M059J (cell line): ENCODE measurements at places on chromosomes 12 and 14.
A peak's percentile ranks its signal among the peaks of the same experiment; 100 is the strongest.

DNA sequence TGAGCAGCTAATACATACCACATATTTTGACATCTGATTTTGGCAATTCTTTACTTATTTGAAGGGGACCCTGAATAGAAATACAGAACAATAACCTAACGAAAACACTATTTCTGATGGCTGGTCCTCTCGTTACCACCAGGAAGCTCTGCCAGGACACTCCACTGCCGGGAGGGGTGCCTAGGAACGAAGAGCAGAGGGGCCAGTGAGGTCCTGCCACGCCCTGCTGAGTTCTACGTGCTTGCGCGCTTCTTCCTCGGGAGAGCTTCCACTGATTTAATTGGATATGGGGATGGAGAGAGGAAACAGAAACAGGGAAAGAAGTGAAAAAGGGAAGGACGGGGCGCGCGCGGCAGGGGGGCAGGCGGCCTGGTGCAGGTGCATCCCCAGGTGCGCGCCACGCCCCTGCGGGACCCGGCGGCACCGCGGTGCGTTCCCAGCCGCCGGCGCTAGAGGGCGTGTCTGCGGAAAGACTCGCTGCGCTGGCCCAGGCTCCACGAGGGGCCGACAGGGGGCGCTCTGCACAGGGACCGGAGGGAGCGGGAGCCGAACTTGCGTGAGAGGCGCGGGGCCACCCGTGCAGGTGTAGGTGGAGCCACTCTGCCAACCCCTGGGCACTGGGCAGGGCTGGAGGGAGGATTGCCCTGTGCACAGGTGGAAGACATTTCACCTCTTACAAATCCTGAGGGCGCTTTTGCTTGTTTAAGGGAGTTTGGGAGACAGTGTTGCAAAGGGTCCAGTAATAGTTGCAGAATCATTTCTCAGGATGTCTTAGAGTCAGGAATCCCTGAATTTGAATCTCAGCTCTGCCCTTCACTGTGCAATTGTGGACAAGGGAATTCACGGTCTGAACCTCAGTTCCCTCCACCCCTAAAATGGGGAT is 986.3 kb upstream of the TMEM132C start:
- no peak for DNase-seq

GRCh38 chr12:122199484-122200355 is 3.8 kb upstream of the B3GNT4 start:
- no peak for DNase-seq

DNA sequence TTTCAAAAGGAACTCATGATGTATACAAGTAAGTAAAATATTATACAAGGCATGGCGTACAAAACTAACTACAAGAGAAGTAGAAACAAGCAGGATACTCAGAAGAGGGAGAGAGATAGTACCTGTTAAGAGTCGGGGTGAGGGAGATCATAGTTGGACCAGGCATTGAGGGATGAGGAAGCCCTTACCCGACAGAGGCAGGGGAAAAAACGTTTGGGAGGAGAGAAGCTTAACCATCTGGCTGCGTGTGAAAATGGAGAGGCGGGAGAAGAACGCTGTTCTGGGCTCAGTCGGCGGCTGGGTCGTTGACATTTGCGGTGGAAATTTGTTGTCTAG is 575 bp upstream of the FMNL3 start:
- no peak for DNase-seq

DNA sequence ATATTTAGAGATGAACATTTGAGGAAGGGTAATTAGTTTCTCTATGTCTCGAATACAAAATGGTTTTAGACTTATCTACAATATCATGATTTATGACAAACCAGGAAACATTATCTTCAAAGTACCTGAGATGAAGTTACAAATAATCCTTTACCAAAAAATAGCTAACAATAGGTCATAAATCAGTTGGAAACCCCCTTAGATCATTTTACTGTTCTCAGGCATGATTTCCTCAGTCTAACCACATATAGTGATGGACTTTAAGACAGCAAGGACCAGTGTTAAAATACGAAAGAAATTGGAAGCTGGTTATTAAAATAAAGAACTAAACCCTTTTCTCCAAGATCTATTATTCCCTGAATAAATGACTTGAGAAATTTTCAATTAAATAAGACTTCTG is 235.4 kb downstream of the RASSF9 start:
- no peak for DNase-seq

GRCh38 chr12:1995205-1995896 is 8.9 kb downstream of the DCP1B start:
- peak; percentile 62 for DNase-seq

DNA sequence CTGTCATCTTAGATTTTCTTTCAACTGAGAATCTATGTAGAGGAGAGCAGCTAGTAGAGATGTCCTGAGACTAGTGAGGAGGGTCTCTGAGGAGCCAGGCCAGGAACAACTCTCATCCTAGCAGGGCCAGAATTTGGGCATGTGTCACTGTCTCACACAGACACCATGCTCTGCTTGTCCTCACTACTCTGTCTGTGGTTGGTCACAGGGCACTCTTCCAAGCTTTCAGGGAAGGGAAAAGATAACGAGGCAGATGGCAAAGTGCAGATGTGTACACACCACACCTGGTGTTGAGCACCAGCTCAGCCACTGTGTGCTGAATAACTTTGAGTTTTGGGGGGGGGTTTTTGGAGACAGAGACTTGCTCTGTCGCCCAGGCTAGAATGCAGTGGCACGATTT is 2.5 kb downstream of the SSPN start:
- DNase-seq: peak; percentile 19

DNA sequence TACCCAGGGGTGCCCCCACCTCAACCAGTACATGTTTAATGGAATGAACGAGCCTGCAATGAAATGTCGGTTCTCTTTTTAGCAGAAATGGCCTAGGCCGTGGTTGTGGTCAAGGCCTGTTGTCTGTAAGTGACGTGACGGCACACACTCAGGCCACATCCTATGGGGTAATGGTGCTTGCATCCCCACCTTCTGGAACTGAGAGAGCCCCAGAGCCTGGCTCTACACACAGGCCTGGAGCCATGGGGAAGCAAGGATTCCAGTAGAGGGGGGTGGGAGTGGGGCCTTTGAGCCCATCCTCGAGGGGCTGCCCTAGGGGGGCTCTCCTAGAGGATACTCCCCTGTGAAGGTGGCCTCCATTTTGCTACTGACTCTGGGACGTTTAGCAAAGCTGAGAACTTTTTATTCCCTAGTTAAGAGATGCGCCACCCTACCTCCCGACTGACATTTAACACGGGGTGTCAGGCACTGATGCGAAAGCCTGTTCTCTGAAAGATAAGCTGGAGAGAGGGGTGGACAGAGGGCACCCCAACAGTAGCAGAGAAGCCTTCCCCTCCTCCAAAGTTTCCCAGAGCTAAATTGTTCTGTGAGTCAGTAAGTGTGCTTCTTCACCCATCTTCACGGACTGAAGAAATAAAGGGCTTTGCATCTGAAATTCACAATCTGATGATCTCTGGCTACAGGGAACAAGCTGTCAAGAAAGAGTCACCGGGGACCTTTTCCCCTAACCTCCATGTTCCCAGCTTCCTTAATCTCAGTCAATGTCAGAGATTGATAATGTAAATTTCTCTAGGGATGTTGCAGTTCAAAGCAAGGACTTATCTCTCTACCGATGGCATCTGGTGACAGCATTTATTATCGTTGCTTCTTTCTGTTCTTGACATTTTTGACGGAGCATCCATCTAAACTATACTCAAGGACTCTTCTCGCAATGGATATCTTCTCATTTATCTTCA is 6.8 kb downstream of the RIN3 start:
- no peak for DNase-seq

DNA sequence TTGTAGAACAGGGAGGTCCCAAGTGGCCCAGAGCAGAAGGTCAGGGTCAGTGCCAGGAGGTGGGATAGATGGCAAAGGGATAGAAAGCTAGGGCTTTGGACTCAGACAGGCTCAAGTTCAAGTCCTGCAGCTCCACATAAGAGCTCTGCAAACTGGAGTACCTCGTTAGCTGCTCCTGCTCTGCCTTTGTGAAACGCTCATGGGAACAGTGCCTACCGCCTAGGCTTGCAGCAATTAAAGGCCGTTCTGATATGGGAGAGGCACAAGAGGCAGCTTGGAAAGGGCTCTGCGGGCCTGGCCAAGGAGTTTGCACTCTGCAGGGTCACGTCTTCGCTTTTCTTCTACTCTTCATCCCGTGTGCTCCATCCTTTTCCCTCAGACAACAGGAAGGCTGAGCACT is 54.1 kb downstream of the MAP1LC3B2 start:
- DNase-seq: no peak

GRCh38 chr12:65907513-65907912 is 83.2 kb downstream of the HMGA2 start:
- no peak for DNase-seq

- no peak for DNase-seq
These were observed at the start of gene LMO3 for GRCh38 chr12:16606117-16606200. Gene LMO3, minus strand, starts transcription at chr12:16606162. Its CDS starts 5,302 bp downstream, at chr12:16600860.

GRCh38 chr12:21073822-21074460 is 57.1 kb upstream of the SLCO1B1 start:
- peak; percentile 96 for DNase-seq

DNA sequence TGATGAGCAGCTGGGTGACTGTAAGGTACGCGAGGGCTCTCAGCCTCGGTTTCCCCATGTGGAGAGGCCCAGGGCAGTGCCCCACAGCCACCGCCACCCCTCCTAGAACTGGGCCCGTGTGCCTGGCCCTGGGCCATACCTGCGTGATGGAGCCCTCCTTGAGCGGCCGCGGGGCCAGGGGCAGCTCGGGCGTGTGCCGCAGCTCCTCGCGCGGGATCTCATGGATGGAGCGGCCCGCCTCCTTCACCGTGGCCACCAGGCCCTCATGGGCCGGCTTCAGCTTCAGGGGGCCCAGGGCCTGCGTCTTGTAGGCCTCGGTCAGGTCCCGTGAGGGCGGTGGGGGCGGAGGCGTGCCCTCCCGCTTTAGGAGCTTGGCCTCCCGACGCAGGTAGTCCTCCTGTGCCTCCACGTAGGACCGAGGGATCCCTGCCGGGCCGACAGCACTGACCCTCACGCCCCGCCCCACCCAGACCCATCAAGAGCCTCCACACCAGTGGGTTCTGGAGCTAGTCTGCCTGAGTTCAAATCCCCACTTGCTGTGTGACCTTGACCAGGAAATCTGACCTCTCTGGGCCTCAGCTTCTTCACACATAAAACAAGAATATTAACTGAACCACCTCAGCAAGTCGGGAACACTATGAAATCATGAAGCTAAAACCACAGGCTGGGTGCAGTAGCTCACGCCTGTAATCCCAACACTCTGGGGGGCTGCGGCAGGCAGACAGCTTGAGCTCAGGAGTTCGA is 51.7 kb downstream of the RFLNA start:
- DNase-seq: no peak

GRCh38 chr12:58656254-58657009 is 263.9 kb downstream of the LRIG3 start:
- DNase-seq: no peak

GRCh38 chr12:119154435-119154818 is 24.3 kb upstream of the HSPB8 start:
- DNase-seq: no peak

DNA sequence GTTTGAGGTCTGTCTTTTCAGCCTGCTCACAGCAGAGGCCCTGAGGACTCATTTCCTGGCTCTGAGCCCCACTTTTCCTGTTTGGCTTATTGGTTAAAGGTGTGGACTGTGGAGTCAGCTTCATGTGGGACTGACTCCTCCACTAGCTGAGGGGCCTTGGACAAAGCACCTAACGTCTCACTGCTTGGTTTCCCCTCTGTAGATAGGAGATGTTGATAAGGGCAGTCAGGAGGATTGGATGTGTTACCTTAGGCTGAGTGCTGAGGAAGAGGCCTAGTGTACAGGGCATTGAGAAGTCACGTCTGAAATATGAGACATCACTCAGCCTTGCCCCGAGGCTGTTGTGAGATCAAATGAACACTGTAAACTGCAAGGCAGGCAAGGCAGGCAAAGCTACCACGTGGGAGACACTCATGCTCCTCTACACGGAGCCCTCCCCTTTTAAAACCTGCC is 27.1 kb upstream of the TCL1A start:
- DNase-seq: peak; percentile 72

- DNase-seq: no peak
These were observed 204.9 kb upstream of the RMST start for GRCh38 chr12:97257726-97258125.

- no peak for DNase-seq
These were observed 232.9 kb upstream of the CRY1 start for GRCh38 chr12:107326237-107326636.

DNA sequence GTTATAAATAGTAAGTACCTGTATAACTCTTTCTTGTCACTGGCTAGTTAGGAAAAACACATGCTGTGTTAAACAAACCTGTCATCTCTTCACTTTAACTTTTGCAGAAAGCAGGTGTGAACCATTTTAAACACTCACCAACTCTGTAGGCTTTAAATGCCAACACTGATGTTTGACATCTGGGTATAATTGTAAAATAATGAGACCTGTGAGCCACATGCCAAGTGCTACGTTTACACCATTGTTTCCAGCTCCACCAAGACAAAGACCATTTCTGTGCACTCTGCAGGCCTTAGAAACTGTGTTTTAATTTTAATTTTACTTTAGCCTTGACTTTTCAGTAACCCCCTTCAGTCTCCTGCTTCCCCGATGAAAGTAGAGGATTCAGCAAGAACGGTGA is 11.0 kb downstream of the TPH2 start:
- DNase-seq: no peak

GRCh38 chr14:65267856-65268255 is 144.7 kb upstream of the FUT8 start:
- no peak for DNase-seq
